NCI-H2081 treated with DMSO at 0.1 percent for 48 hours (cell line): ENCODE measurements at places on chromosomes 7 and 10.
A peak's percentile ranks its signal among the peaks of the same experiment; 100 is the strongest.

GRCh38 chr10:107616031-107616430 is 451.5 kb upstream of the SORCS1 start:
- DNase-seq = no peak

DNA sequence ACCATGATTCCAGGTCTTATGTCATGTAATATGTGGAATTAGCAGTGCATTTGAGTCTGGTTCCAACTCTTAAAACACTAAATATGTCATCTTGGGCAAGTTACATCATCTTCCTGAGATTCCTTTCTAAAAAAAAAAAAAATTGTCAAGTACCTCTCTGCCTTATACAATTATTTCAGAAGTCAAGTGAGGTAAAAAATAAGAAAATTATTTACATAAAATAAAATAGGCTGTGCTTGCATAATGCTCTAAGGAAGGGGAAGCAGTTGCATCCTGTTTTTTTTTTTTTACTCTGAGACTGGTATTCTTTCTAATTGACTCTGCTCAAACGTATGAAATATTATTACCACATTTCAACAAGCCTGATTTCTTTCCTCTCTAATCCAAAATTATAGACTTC is 55.1 kb upstream of the SEMA3A start:
- DNase-seq = no peak

- DNase-seq = no peak
Measured at GRCh38 chr7:2729031-2729892, 41.3 kb downstream of the AMZ1 start.

GRCh38 chr7:103715376-103716120 is 269.5 kb upstream of the SLC26A5 start:
- DNase-seq = no peak

GRCh38 chr7:155529845-155530244 is 16.5 kb downstream of the CNPY1 start:
- no peak for DNase-seq

DNA sequence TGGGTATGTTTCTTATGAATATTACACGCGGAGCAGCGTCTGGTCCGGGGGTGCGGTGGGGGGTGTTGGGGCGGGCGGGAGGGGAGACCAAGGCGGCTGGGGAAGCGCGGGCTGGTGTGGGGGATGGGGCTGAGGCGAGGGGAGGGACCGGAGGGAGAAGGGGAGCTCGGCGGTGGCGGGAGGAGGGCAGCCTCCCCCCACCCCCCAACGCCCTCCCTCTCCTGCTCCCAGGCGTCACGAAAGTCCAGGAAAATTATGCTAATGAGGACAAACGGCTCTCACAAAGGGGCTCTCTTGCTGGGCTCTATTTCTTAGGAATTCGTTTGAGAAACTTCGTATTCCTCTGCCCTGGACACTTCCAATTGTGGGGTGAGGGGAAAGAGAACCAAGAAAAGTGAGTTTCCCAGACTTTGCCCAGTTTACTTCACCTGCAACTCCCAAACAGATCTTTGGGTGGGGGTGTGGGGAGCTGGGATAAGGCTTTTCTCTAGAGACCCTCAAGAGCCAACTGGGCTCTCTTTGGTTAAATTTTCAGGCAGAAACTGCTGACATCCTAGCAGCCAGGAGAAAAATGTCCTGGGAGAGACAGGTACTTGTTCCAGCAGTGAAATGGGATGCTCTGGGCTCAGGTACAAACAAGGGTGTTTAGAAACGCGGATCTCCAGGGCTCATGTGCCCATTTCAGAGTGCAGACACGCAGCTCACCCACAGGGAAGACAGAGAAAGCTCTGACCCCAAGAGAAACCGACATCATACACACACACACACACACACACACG is 11.7 kb upstream of the HOXA2 start:
- no peak for DNase-seq

- no peak for DNase-seq
Measured at GRCh38 chr10:8116926-8117493, 62.5 kb downstream of the GATA3 start.

DNA sequence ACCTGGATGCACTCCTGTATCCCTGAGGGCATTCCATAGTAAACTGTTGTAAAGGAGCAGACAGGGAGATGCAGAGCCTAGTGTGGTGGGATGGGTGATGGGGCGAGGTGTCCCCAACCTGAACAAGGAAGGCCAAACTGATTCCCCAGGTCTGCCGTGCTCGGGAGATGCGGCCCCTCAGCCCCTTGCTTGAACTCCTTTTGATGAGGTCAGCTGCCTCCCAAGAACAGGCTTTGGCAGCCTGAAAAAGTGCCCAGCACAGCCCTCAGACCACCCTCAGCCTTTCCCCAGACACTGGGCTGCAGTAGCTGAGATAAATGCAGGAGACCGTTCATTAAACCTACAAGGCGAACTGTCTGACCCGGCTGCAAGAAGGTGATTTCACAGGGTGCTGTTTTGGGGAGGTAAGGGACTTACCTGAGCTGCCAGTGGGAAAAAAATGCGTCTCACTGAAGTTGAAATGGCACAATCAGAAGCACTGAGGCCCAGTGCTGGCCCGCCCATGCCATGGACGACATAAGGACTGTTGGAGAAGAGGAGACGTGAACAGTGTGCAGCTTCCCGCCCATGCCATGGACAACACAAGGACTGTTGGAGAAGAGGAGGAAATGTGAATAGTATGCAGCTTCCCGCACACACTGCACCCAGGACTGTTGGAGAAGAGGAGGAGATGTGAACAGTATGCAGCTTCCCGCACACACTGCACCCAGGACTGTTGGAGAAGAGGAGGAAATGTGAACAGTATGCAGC is 148.4 kb upstream of the FAM20C start:
- DNase-seq = no peak

DNA sequence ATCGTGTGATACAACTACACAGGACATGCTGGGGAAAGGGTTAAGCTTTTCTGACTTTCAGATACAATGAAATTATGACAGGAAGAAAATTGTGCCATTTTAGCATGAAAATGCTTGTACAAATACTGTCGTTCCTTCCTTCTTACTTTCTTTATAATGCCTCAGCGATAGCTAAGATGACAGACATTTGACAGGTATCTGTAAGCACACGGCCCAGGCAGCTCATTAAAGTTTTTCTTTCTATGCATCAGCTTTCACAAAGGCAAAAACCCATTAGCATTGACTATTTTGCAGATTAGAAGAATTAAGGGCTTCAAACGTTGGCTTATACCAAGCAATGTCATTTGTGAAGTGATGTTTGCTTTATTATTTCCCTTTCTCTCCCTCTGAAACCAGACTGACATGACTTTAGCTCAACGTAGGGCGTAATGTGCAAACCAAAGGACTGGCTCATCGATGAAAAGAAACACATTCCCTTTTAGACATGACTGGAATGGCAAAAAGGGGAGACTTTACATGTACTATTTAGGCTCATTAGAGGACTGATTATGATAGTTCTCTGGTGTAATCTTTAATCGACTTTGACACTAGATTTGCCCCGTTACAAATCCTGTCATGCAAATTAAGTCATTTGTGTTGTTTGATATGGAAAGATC is 258.4 kb upstream of the SP8 start:
- DNase-seq = no peak

GRCh38 chr10:112383325-112383724 is 9.4 kb downstream of the ACSL5 start:
- DNase-seq = no peak

DNA sequence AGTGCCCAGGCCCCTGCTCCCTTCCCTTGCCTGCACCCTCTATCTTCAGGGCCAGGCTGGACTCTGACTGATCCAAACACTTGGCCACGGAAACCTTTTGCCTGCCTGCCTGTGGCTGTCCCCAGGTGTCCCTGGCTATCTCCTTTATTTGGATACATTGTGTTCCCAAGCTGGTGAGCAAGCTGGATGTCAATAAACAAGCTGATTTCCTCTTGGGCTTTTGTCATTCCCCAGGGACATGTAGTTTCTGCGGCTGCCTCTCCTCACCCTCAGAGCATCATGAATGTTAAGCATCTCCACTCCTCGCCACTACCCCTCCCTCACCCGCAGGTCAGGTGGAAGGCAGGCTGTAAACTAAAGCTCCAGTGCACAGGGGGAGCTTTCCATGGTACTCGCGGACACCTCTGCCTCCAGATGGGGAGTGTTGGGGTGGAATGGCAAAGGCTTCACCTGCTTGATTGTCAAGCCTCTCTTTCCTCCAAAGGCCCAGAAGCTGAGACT is 6.9 kb downstream of the GHRHR start:
- DNase-seq = no peak

- DNase-seq = no peak
Measured at GRCh38 chr10:59831658-59832503, 74.5 kb downstream of the CCDC6 start.

DNA sequence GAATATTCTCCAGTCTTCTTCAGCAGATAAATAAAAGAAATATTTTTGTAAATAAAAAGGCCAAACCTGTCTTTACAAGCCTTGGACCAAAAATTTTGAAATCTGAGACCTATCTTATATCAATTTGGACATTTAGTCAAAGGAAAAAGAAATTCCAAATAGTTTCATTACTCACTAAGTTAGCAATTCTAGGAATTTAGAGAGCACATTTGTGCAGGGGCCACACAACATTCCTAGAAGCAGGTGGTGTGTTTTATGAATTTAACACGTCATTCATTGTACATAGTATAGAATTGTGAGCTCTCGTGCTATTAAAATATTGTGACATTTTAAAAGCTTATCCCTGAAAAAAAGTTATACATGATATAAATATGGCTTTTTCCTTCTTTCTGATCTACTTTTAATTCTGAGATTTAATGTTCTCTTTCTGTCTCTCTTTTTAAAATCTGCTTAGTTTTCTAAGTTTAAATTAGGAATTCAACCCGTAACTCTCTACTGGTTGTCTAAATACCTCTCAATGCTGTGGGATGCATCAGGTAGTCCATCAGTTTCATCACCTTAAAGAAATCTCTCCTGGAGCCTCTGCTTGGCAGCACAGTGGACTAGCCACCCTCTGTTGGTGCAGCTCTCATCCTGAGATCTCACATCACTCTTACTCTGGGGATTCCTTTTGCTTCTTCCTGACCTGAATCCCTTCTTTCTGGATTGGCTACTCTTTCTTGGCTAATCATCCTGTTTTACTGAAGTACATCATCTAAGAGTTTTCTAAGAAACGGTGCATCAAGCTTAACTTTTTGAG is 124.5 kb downstream of the SEMA3E start:
- DNase-seq = no peak

DNA sequence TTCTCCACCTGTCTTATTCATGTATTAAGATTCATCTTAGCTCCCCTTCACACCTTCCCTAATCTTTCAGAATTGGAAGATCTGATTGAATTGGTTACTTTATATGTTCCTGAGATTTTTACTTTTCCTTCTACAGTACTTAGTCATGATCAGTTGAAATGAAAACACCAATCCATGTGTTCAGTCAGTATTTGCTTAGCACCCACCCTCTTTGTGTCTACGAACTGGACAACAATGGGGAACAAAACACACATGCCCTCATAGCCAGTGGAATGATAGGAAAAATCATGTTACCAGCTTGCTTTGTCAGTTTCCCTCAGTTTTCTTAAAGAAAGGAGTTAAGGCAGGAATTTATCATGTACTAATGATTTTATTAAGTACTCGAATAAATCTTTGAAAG is 2.0 kb downstream of the MASTL start:
- no peak for DNase-seq

DNA sequence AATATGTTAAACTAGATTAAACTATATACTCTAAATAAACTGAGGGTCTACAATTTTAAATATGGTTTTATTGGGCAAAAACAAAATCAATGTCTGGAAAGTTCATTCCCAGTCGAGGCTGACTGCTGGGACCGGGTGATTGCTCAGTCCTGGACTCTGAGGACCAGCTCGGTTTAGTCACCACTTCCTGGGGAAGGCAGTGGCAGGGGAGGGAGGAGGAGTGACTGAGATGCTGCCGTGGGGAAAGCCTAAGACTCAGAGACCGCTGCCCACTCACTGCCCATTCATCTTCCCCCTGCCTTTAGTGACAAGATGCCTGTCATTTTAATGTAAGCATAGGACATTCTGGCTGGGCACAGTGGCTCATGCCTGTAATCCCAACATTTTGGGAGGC is 29.0 kb downstream of the ATOH7 start:
- DNase-seq = no peak

GRCh38 chr7:48180981-48181380 is 9.7 kb downstream of the ABCA13 start:
- DNase-seq = no peak

GRCh38 chr10:130400890-130401289 is 264.7 kb downstream of the GLRX3 start:
- DNase-seq = no peak

- DNase-seq = no peak
Measured at GRCh38 chr10:60426425-60426824, 36.8 kb upstream of the ANK3 start.

DNA sequence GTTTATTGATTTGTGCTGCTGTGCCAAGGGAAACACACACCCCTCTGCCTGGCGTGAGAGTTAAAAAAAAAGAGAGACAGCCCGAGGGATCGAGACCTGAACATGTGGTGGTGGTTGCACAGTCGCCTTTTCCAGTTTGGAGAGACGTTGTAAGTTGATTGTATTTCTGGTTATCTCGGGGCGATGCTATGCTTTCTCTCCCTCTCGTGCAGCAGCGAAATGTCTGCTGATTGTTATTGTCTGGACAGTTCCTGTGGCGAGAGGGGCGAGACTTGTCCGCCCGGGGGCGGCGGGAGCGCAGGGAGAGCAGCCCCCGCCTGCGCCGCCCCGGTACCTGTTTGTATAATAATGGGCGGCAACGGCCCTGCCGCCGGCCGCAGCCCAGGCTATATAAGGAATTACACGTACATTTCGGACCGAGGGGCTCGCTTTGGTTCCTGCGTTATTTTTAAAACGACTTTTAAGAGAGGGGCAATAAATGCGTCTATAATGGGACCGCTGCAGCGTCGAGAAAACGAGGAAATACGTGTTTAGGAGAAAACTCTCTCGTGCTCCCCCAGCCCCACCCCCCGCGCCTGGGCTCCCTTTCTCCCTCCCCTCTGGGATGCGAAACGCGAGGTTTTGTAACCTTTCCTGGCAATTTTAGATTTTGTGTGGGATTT is 1.7 kb downstream of the ZEB1 start:
- DNase-seq = no peak

GRCh38 chr10:27680691-27681605 is 64.7 kb downstream of the MKX start:
- no peak for DNase-seq

DNA sequence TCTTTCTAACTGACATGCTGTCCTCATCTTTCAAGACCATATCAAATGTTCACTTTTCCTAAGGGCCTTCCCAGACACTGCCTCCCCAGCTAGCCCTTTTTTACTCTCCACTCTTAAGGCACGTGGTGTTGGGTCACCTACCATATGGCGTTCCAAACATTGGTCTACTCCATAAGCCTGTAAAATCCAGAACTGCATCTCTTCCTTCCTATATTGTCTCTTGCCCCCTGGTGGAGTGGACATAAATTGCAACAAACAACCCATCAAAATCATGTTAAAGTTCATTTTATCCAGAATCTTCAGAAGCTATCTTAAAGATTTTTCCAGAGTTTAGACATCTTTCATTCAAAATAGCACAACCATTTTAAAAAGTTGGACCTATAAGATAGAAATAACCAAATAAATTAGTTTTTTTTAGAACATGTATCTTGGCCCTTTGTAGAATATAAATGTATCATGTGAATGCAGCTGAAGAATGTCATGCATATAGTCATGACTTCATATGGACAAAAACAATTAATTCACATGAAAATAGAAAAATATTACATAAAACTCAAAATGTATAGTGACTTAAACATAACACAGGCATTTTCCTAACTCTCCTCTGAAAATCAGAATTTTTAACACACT is 180.6 kb upstream of the CHRM2 start:
- peak; percentile 37 for DNase-seq

- no peak for DNase-seq
Measured at GRCh38 chr10:404346-404745, 269.1 kb downstream of the ZMYND11 start.
